ENCODE measurements at places on chromosomes 12 and 14. TPM values are rescaled to one million over a fixed set of nuclear protein-coding genes. Genes with fewer than 3 reads are reported as not detected.

PPP1R3E gene
- total RNA-seq: 3.0 TPM

CDC42BPB gene
- total RNA-seq: 87.2 TPM

SOX5 gene
- total RNA-seq: not detected

HOXC4 gene
- total RNA-seq: 2.4 TPM

ALX1 gene
- total RNA-seq: 4.4 TPM

KANSL2 gene
- total RNA-seq: 40.9 TPM

SLC17A8 gene
- total RNA-seq: not detected

STRAP gene
- 200 TPM for total RNA-seq

ASCL4 gene
- total RNA-seq: not detected

ERBB3 gene
- total RNA-seq: 1.7 TPM

ESR2 gene
- 0.07 TPM for total RNA-seq

DCD gene
- not detected for total RNA-seq
